Astrocyte (in vitro differentiated cells and primary cell): ENCODE measurements at places on chromosomes 3 and 15. TPM values are rescaled to one million over a fixed set of nuclear protein-coding genes. Genes with fewer than 3 reads are reported as not detected.

P4HTM gene
- total RNA-seq = 25.0 and 28.1 TPM in 2 replicates

ADGRG7 gene
- not detected in 2 replicates for total RNA-seq

LYSMD2 gene
- total RNA-seq = 3.4 and 4.9 TPM in 2 replicates

MAGI1 gene
- total RNA-seq = 27.4 and 31.8 TPM in 2 replicates

GRCh38 chr15:83733691-83734090, 79.8 kb downstream of the ADAMTSL3 start:
- H3K4me3 ChIP-seq = no peak overlapping the region
- no peak for DNase-seq
- peaks cover 17% of the 10 kb centered on the region for H3K27me3 ChIP-seq
- peak overlapping the region; percentile 10 for H3K27ac ChIP-seq
- peaks cover 17% of the 10 kb centered on the region for H3K4me1 ChIP-seq

DNA sequence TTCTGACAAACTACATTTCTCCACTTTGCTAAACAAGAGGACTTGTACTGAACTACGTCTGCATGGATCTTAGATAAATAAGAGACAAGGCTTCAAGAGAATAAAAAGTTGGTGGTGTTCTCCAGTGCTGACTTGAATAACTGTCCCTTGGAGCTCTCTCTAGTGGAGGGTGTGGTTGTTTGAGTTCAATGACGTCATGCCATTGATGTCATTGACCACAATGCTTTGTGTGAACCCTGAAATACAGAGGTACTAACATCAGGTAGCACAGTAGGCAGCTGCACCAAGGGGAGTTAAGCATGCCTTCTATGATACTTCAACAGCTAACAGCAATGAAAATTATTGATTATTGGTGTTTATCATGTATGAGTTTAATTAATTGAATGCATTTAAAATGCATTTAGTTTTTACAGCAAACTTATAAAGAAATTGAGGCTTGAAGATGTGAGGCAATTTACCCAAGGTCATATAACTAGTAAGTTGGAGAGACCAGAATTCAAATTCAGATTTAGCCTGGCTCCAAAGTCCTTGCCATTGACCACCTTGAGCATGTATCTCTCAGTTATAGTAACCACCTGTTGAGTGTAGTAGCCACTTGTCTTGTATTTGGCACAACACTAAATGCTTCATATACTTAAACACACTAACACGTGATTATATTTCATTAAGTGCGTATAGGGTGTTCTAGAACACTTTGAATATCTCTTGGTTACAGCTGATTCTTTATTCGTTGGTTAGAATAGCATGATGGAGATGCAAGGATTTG, 126.0 kb upstream of the ANKRD28 start:
- no peak for DNase-seq
- H3K36me3 ChIP-seq = no peaks in the 10 kb centered on the region
- H3K27ac ChIP-seq = no peak overlapping the region
- no peak overlapping the region for H3K4me3 ChIP-seq
- H3K27me3 ChIP-seq = peaks cover 2% of the 10 kb centered on the region
- no peaks in the 10 kb centered on the region for H3K4me1 ChIP-seq

DNA sequence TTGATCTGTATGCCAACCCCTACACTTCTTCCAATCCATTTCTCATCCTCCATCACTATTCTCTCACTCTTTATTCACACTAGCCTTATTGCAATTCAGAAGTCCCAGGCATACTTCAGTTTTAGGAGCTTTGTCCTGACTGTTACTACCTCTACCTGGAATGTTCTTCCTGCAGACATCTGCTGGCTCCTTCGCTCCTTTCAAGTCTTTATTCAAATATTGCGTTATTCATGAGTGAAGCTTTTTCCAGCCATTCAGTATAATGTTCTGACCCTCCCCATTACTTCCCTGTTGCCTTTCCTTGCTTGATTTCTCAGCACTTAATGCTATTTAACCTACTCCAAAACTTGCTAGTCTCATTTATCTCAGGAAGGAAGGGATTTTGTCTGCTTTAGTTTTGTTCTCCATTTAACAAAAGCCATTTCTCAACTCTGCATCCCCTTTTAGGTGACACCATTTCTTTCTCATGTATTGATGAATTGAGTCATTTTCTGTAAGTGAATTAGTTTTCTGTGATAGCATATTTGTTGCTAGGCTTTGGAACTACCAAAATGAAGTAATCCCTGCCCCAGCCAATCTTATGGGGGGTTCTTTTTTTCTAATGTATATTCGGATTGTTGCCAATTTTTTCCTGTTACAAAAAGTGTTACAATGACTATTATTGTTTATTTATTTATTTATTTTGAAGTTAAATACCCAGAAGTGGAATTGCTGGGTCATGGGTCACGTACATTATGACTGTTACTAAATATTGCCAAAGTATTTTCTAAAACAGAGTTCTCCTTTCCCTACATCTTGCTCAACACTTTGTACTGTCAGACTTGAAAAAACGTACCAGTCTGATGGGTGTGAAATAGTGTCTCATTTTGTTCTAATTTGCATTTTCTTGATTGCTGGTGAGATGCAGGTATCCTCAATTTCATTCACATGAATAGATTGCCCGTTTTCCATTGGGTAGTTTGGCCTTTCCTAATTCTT, 9.4 kb downstream of the ATP11B start:
- H3K27me3 ChIP-seq = no peaks in the 10 kb centered on the region
- no peak overlapping the region for H3K27ac ChIP-seq
- no peak for DNase-seq
- H3K4me3 ChIP-seq = no peak overlapping the region
- no peaks in the 10 kb centered on the region for H3K4me1 ChIP-seq
- H3K36me3 ChIP-seq = no peaks in the 10 kb centered on the region

DNA sequence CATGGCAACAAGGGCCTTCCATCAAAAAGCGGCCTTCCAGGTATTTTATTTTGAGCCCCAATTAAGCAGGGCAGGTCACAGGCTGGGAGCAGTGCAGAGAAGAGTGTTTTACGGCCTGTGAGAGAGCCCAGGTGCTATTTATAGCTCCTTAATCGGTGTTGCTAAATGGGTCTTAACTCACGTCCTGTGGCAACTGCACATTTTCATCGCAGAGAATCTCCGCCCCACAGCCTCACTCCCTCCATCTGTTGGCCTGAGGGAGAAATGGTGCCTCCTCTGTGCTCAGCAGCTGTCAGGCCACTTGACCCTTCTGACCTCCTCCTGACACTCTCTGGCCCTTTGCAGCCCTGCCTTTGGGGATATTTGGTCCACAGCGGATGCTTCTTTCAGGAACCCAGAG, 58.6 kb downstream of the SPSB4 start:
- no peak overlapping the region for H3K27ac ChIP-seq
- DNase-seq = no peak
- no peaks in the 10 kb centered on the region for H3K27me3 ChIP-seq
- no peaks in the 10 kb centered on the region for H3K4me1 ChIP-seq
- no peaks in the 10 kb centered on the region for H3K36me3 ChIP-seq

DNA sequence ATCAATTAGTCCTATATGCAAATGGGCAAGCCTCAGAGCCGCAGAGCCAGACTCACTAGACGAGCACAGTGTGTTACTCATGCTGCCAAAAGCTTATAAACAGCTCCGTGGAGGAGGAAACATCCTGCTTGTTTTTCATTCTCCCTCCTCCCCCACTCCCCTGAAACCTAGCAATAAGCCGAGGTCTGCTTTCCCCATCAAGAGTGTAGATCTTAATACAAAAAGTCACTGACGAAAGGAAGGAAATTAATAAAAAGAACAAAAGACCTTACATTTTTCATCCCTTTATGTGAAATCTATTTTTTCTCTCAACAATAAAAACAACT, 88.5 kb downstream of the XXYLT1 start:
- DNase-seq = peak; percentile 75
- H3K4me1 ChIP-seq = peaks cover 33% of the 10 kb centered on the region
- no peak overlapping the region for H3K4me3 ChIP-seq
- H3K27ac ChIP-seq = peak overlapping the region; percentile 5

- no peaks in the 10 kb centered on the region for H3K4me1 ChIP-seq
- H3K27ac ChIP-seq = no peak overlapping the region
- DNase-seq = no peak
- H3K4me3 ChIP-seq = no peak overlapping the region
Observed at GRCh38 chr15:95988574-95988887, 342.0 kb upstream of the NR2F2 start.

GRCh38 chr3:31247850-31248562, 284.7 kb upstream of the STT3B start:
- H3K4me3 ChIP-seq = no peak overlapping the region
- H3K27me3 ChIP-seq = no peaks in the 10 kb centered on the region
- peak; percentile 22 for DNase-seq

GRCh38 chr3:10798600-10799367, 17.2 kb upstream of the SLC6A11 start:
- peaks cover 5% of the 10 kb centered on the region for H3K27me3 ChIP-seq
- no peaks in the 10 kb centered on the region for H3K36me3 ChIP-seq
- no peak for DNase-seq

DNA sequence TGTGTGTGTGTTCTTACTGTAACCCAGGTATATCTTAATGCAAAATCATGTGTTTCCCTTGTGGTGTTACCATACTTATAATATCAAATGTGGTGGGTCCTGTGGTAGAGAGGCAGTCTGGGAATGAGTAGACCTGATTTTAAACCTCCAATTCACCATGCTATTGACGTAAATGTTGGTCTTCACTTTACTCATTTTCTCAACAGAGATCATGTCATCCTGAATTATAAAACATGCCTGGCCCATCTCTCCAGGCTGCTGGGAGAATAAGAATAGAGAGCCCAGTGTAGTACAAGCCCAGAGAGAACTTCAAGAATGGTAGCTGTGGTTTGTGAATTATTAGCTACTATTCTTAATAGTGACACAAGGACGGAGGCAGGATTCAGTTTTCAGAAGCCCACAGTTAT, 88.1 kb downstream of the MBNL1 start:
- H3K4me3 ChIP-seq = no peak overlapping the region
- H3K27ac ChIP-seq = no peak overlapping the region
- peaks cover 7% of the 10 kb centered on the region for H3K4me1 ChIP-seq
- no peaks in the 10 kb centered on the region for H3K27me3 ChIP-seq
- peaks cover 7% of the 10 kb centered on the region for H3K36me3 ChIP-seq
- DNase-seq = no peak

GRCh38 chr3:50264383-50264963, 4.5 kb upstream of the SEMA3B start:
- H3K36me3 ChIP-seq = no peaks in the 10 kb centered on the region
- peak overlapping the region; percentile 67 for H3K27ac ChIP-seq
- peaks cover 47% of the 10 kb centered on the region for H3K4me1 ChIP-seq
- peak; percentile 94 for DNase-seq
- H3K4me3 ChIP-seq = no peak overlapping the region
